Gastrocnemius medialis (tissue), 4 donors: ENCODE measurements at places on chromosomes 11 and 22.

DNA sequence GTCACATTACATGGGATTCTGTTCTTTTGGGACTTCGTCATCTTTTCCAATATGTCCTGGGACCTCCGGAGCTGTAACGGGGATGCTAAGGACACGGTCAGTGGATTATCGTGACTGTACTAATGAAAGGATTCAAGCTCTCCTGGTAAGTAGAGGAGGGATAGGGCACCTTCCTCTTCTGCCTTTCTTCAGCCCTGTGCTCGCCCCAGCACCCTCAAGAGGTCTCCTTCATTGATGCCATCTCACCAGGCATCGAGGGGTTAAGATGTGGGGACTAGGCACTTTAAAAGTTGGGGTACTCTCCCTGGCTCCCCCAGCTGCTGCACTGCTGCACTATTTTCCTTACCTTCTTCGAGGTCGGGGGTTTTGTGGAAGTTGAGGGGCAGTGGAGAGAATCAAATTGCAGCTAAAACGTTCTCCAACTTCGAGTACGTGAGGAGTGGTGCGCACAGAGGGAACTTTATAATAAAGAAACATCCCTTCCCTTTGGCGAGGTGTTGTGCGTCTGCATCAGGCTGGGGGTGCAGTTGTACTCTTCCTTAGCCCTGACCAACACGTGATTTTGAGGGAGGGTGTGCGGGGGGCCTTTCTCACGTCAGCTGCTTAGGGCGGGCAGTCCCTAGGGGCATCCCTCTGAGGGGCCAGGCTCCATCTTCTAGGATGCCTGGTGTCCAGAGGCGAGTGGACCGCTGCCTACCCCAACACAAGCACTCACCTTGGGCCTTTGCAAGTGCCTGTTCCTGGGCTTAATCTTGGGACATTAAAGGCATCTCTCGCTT, 96.1 kb downstream of the GRAMD1B start:
- no peak for DNase-seq

GRCh38 chr11:134856056-134856971, 444.3 kb upstream of the B3GAT1 start:
- DNase-seq = no peak

GRCh38 chr11:9962722-9963121, 298.8 kb downstream of the SWAP70 start:
- no peak for DNase-seq

GRCh38 chr11:118608360-118609227, 1.2 kb downstream of the PHLDB1 start:
- DNase-seq = peak; percentile 55

- DNase-seq = no peak
Measured at GRCh38 chr22:47285981-47286380, 523.5 kb downstream of the TBC1D22A start.

- DNase-seq = peak; percentile 19
Measured at GRCh38 chr11:45409587-45409986, 123.4 kb upstream of the SYT13 start.

GRCh38 chr22:29937940-29938693, 55.1 kb downstream of the MTMR3 start:
- DNase-seq = no peak

DNA sequence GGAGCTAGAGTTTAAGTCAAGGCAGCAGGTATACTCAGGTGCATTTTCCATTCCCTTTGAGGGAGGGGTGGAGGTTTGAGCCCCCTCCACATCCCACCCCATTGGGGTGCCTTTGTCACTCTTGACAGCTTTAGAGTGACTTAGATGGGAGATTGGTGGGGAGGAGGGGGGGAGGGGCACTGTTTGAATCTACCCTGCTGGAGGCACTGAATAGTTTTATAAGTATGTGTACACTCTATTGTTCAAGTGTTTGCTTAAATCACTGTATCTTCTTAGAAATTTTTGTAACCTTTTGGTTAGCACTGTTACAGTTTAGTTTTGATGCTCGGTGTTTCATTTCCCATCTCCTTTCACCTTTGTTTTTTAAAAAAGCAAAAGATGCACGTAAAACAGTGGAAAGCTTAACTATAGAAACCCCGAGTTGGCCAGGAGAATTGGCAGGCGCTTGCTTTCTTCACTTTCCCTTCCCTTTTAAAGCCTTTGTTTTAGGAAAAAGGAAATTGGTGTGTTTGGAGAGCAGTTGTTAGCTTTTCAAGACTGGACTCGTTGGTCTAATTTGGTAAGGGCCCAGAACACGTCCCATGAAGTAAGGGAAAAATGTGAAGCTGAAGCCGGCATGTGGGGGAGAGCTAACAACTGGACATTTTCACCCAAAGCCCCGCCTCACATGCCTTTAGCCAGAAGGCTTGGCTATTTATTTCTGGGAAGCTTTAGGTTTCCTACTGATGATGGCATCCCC, 42.8 kb downstream of the TNRC6B start:
- no peak for DNase-seq

DNA sequence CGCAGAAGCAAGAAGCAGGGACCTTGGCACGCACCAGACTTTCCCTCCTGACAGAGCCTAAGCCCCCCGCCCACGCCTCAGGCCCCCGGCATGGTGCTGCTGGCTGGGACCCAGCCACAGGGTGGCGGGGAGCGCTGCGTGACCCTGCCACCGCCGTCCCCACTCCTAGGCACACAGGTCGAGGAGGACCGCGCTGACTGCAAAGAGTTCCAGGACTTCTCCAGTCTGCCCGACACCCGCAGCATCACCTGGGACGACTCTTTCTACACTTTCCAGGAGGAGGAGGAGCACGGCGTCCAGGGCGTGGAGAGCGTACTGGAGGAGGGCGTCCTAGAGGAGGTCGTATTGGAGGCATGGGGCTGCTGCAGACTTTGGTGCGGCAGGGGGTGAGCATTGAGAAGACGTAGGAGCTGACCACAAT, 103.7 kb downstream of the TRIM51G start:
- no peak for DNase-seq

- DNase-seq = no peak
Measured at GRCh38 chr11:95228081-95228749, 2.8 kb downstream of the SESN3 start.

GRCh38 chr22:24077416-24077815, 66.3 kb downstream of the CABIN1 start:
- DNase-seq = peak; percentile 24

- DNase-seq = no peak
Measured at GRCh38 chr22:29795663-29796062, 28.5 kb downstream of the UQCR10 start.

DNA sequence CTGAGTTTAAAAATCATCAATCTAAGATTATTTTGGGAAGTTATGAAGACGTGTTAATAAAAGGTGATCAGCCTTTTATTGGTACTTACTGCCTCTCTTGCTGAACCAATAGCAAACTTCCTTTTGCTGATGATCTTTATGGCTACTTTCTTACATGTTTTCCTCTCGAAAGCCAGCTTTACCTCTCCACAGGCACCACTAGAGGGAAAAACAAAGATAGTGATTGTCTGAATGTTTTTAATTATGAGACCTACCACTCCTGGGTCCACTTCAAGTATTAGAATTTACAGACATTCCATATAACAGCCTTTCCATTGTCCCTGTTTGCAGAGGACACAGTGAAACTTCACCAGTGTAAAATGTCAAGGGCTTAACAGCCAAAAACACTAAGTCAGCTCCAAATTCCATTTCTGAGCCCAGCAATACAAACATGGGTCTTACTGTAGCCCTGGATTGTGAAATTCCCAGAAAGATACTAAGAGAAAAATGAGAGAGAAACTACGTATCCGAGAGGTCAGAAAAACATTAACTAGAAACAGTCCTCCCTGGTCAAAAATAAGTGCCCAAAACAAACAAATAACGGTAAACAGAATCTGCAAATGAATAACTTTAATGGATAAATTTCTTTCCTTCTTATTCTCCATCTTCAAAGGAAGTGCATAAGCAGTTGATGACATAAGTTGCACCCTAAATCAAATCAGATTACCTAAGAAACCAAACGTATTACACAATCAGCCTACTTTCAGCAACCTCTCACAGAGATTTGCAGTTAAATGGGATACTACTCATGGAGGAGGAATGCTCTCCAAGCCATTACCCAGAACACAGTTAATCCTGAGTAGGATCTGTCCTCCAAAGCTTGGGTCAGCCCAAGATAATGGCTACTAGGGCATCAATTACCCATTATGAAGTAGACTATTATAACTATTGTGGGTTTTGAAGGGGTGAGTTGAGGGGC, 29.5 kb downstream of the CHEK2 start:
- peak; percentile 6 for DNase-seq
